ENCODE measurements at places on chromosomes 4 and X. TPM values are rescaled to one million over a fixed set of nuclear protein-coding genes. Genes with fewer than 3 reads are reported as not detected.

- DNase-seq = no peak
Observed at GRCh38 chrX:9033586-9033985, 341 bp downstream of the FAM9B start.

- DNase-seq = no peak
Observed at GRCh38 chr4:59537246-59537886, 1662.8 kb upstream of the ADGRL3 start.

- no peak for DNase-seq
Observed at GRCh38 chrX:13587786-13588477, 18.5 kb downstream of the EGFL6 start.

DNA sequence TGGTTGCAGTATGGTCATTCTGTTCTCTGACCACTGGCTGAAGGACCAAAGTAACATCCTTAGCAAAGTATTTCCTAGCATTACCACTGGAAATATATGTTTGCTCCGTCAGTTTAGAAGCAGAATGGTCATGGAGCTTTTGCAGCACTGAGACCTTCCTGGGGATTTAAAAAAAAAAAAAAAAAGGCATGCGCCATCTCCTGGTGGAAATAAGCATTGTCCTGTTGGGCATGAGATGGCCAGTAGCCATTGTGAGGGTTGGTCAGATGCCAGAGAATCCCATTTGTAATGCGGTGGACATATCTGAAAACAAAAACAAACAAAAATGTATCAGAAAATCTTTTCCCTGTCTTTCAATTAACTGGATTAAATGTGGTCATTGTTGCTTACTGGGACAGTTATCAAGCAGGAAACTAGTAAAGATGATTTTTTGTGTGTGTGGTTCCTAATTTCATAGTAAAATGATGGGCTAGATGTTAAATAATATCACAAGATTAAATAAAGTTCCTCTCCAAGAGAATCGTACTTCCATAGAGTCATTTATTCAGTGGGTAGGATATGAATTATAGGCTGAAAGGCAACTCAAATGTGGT, 139.6 kb downstream of the SOWAHB start:
- no peak for DNase-seq

GRCh38 chrX:24184018-24184417, 34.5 kb downstream of the ZFX start:
- DNase-seq = no peak

DNA sequence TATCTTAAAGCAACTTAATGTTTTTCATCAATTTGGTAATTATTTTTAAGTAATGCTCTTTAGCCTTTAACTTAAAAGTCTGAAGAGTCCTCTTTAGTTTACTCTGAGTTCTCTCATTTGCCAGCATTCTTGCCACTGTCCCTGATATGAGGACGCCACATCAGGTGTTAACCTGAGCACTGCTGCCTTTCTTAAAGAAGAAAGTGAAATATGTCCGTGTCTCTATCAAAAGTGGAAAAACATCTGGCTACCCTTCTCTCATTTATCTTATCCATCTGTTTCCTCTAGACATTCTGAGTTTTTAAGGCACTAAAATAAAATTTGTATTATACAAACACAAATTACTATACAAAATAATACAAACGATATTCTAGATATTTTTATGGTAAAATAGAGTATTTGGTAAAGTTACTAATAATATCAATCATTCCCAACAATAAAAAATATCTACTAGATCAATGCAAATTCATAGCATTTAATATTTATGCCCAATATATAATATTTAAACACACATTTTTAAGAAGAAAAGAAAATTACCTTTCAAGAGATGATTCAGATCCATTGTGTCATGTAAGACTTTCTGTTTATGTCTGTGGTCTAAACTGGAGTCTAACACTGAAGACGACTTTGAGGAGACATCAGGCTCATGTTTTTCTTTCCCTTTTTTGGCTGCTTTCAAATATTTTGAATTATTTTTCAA, 14.0 kb downstream of the CFAP97 start:
- DNase-seq = no peak

DNA sequence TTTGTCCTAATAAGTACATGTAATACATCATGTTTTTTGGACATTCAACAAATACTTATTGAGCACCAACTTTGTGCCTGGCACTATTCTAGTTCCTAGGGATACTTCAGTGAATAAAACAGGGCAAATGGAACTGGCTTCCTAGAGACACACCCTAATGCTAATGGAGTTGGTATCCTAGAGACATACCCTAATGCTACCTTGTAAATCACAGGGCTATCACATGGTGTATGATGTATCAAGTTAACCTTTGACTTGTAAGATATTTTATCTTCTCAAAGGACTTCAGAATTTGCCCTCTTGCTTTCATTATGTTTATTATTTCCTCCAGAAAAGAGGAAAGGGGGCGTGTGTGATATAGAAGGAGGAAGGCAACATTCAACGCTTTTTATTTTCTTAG, 10.1 kb downstream of the GK start:
- no peak for DNase-seq

DNA sequence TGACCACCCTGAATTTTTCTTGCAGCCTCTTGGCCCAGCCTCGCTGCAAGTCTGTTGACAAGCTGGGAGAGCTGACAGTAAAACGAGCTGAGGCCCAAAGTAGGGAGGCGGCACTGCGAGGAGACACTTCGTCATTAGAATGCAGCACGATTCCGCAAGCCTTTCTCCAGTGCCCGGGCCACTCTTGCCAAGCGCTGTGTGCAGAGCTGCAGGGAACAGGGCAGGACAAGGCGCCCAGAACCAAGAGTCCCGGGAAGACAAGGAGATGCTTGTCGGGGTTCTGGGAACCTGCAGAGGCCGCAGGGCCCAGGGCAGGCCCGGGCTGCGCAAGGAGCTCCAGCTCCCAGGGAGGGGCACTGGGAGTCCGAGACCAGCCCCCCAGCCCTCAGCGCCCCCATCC, 187.1 kb downstream of the BCOR start:
- no peak for DNase-seq

DNA sequence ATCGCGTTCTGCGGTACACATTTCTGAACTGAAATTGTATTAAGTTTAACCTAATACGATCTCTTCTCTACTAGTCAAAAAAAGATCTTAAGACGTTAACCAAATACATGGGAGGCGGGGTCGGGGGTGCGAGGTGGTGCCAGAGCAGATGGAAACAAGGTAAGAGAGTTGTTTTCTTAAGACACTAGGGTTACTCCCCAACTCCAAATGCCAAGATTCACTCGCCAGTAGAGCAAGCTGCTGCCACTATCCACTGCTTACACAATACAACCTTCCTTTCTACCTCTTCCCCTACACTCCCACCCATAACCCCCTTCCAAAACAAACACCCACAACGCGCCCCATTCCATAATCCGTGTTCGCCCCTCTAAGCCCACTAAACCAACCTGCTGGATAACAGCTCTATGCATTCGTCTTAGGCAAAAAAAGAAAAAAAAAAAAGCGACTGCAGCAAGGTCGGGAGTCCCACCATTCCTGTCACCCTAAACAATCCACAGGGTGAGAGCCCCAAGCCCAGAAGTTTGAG, 1.3 kb downstream of the LCORL start:
- DNase-seq = no peak

- no peak for DNase-seq
Observed at GRCh38 chr4:109171070-109171469, 131.4 kb downstream of the COL25A1 start.

GRCh38 chr4:35757836-35758235, 486.5 kb downstream of the ARAP2 start:
- DNase-seq = no peak

DNA sequence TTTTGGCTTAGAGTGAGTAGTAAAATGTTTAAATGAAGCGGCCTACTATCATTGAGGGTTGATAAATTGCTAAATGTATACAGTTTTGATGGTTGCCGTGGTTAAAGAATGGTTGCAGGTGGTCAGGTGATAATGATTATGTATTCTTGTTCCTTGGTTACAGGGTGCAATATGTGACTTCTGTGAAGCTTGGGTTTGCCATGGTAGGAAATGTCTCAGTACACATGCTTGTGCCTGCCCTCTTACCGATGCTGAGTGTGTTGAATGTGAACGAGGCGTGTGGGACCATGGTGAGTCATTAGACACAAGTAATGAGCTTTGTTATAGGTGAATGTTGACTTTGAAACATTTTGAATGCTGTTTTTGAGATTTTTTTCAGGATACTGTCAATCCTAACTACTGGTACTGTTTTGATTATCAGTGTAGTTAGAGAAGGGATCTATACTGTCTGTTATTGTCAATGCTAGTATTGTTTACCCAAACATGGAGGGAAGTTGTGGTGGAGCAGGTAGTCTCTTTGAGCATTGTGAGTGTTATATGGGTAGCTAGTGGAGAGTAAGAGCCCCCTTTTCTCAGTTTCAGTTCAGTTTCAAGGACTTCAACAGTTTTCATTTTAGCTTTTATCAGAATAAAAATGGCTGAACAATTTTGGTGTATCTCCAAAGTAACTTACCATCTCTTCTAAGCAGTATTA, 8.9 kb downstream of the ZNF330 start:
- DNase-seq = no peak

DNA sequence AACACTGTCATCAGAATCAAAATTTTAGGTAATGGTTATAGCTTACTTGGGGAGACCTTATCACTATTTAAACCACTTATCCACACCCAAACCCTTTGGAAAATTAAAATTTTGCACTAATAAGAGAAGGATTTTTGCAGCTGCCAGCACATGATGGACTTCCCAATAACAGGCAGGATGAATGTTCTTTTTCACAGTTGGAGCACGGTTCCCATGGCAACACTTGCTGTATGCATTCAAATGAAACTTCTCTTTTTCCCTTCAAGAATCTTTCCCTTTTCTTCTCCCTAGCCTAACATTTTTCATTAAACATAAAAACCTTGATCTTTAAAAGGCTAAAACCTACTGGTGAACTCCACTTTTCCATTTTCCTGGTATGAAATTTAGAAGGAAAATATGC, 768.2 kb downstream of the KCTD8 start:
- no peak for DNase-seq

GRCh38 chr4:38820329-38821061, 15.9 kb upstream of the TLR1 start:
- no peak for DNase-seq

DNA sequence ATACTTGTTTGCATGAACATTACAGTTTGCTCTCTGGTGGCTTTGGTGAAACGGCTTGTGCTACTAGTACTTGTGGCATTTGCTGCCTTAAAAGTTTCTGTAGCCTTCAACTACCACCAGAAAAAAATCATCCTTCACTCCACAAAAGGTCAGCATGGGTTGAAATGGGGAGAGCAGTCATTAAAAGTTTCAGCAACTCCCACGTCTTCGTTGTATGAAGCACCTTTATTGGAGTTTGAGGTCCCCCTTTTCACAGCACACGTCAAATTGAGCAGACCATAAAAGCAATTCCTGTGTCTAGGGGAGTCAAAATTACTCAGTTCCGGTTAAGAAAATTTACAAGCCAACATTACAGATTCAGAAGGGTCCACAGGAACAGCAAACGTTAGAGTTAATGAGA, 23.0 kb upstream of the CCNA2 start:
- no peak for DNase-seq

DCX gene
- polyA plus RNA-seq = not detected

SSX4 gene
- polyA plus RNA-seq = not detected

STOX2 gene
- 0.27 TPM for polyA plus RNA-seq

UBL4A gene
- 22.1 TPM for polyA plus RNA-seq

TCEAL3 gene
- polyA plus RNA-seq = 35.2 TPM

JCHAIN gene
- 14.9 TPM for polyA plus RNA-seq

All from BJ (cell line).